ENCODE measurements at places on chromosomes 12 and 14.

GRCh38 chr14:37593511-37594237, 1.4 kb downstream of the FOXA1 start:
- no peaks in the 10 kb centered on the region for H3K36me3 ChIP-seq
- peaks cover 35% of the 10 kb centered on the region for H3K4me1 ChIP-seq
- no peak overlapping the region for H3K4me3 ChIP-seq
- H3K27me3 ChIP-seq, result peaks cover 78% of the 10 kb centered on the region
- H3K27ac ChIP-seq, result no peak overlapping the region

DNA sequence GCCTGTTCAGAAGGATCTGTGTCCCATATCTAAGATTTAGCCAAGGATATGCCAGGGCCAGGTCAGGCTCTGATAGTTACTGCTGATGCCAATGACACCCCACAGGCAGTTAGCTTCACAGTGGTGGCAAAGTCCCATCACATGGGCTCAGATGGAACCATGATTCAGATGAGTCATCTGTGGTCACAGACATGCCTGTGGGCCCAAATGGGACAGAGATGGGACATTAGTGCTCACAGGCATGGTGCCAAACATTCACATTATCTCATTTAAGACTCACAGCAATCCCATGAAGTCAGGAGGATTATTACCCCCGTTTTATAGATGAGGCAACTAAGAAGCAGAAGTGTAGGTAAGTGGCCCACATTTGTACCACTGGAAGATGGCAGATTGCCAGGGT, 207.8 kb downstream of the DPF3 start:
- H3K27me3 ChIP-seq, result no peaks in the 10 kb centered on the region
- H3K4me3 ChIP-seq, result no peak overlapping the region
- H3K27ac ChIP-seq, result no peak overlapping the region
- DNase-seq, result peak; percentile 41
- peaks cover 11% of the 10 kb centered on the region for H3K4me1 ChIP-seq

- H3K27me3 ChIP-seq, result no peaks in the 10 kb centered on the region
- no peaks in the 10 kb centered on the region for H3K4me1 ChIP-seq
- no peak overlapping the region for H3K27ac ChIP-seq
- H3K36me3 ChIP-seq, result no peaks in the 10 kb centered on the region
These were observed 120.7 kb upstream of the PWP1 start for GRCh38 chr12:107564946-107565345.

GRCh38 chr14:49641697-49642129, 6.7 kb upstream of the DNAAF2 start:
- H3K27me3 ChIP-seq, result no peaks in the 10 kb centered on the region
- H3K4me1 ChIP-seq, result peaks cover 1% of the 10 kb centered on the region
- H3K27ac ChIP-seq, result peak overlapping the region; percentile 67
- DNase-seq, result peak; percentile 45
- peaks cover 7% of the 10 kb centered on the region for H3K36me3 ChIP-seq

DNA sequence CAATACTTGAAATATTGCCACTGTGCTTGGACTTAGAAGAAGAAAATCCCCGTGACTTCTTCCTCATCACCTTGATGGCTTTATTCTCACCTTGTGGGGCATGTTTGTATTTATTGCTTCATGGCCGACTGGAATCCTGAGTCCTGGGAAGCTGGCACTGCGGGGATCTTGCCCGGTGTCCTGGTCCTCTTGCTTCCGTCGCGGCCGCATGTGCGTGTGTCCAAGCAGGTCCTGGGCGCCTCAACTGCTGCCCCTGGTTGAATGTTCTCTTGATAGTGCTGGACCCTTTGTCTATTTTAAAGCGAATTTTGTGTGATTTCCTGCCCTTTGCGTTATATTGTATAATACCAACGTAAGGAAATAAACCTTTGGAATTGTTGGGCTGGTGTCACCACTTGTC, 6.3 kb upstream of the PUS1 start:
- H3K4me1 ChIP-seq, result peaks cover 2% of the 10 kb centered on the region
- H3K4me3 ChIP-seq, result no peak overlapping the region
- no peak overlapping the region for H3K27ac ChIP-seq
- peaks cover 56% of the 10 kb centered on the region for H3K36me3 ChIP-seq
